ENCODE measurements at places on chromosomes 5 and 9. TPM values are rescaled to one million over a fixed set of nuclear protein-coding genes. Genes with fewer than 3 reads are reported as not detected.

DNA sequence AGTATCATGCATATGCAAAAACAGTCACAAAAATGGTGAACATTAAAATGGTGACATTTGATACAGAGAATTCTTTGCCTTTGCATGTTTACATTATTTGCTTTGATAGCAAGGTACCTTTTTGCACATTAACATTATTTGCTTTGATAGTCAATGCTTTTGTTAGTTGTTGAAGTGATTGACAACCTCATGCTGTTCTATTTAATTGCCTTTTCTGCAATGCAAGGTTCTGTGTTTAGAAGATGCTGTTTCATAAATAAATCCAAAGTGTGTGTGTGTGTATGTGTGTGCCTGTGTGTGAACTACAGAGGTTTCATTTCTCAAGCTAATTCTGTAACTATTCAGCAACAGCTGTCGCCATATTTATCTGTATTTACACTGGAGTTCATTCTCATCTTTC lies 668.7 kb downstream of the NR2F1-AS1 start:
- H3K27ac ChIP-seq, result no peak overlapping the region
- no peaks in the 10 kb centered on the region for H3K4me1 ChIP-seq
- H3K4me3 ChIP-seq, result no peak overlapping the region

IRX4 gene
- total RNA-seq, result not detected

- peaks cover 2% of the 10 kb centered on the region for H3K27me3 ChIP-seq
- no peaks in the 10 kb centered on the region for H3K36me3 ChIP-seq
- no peak overlapping the region for H3K27ac ChIP-seq
- H3K4me1 ChIP-seq, result no peaks in the 10 kb centered on the region
- no peak for DNase-seq
These were observed 132.4 kb downstream of the GABBR2 start for GRCh38 chr9:98576354-98576753.

IFNA2 gene
- total RNA-seq, result not detected

- H3K27ac ChIP-seq, result no peak overlapping the region
- H3K27me3 ChIP-seq, result no peaks in the 10 kb centered on the region
- H3K4me1 ChIP-seq, result peaks cover 18% of the 10 kb centered on the region
- no peak overlapping the region for H3K4me3 ChIP-seq
- H3K36me3 ChIP-seq, result peaks cover 18% of the 10 kb centered on the region
These were observed 4.0 kb downstream of the ST6GALNAC4 start for GRCh38 chr9:127912882-127913281.

DNA sequence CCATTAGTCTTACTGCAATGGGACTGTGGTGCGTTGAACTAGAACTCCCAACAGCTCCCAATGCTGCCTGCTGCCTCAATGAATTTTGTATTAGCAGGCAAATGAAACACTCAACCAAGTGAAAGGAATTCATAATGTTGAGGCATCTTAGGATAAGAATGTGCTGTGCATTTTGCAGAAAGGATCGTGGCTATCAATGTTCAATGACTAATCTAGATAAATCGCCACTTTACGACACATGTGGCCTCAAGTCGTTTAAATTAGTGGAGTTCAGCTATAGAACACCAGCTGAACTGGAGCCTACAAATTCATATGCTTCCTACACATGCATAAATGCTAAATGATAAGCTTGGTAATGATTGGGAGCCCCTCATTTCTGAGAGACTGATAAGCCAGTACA lies 318.4 kb downstream of the PSAT1 start:
- H3K4me1 ChIP-seq, result no peaks in the 10 kb centered on the region
- no peaks in the 10 kb centered on the region for H3K27me3 ChIP-seq
- H3K27ac ChIP-seq, result no peak overlapping the region
- no peaks in the 10 kb centered on the region for H3K36me3 ChIP-seq

DNA sequence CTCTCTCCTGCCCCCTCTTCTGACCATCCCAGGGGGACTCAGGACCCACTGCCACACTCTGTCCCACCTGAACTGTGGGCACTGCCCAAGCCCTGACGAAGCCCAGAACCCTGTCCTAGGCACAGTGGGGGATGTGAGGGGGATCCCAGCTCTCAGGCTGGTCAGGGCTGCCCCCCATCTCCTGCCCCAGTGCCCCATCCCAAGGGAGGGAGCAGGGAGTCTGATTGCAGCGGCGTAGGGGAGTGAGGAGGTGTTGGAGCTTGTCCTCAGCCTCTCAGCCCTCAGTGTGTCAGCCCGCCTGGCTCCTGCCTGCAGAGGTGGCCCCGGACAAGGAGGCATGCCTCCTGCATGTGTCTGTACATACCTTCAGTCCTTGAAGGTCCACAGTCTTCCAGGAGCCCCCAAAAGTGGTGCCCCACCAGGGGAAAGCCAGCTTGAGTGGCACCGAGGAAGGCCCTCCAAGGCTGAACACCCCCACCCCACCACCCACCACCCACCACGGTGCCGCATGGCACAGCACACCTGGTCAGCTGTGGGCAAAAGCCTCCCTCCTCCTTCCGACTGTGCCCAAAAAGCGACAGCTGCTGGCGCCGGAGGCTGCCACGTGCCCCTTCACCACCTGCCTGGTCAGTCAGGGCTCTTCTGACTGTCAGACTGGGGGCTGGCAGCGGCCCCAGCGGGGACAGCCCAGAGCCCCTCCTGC lies 930 bp downstream of the SARDH start:
- peaks cover 4% of the 10 kb centered on the region for H3K4me1 ChIP-seq
- no peaks in the 10 kb centered on the region for H3K27me3 ChIP-seq
- no peak overlapping the region for H3K4me3 ChIP-seq
- H3K36me3 ChIP-seq, result no peaks in the 10 kb centered on the region
- DNase-seq, result no peak

All from fibroblast of lung (primary cell).